ENCODE measurements at places on chromosomes 3 and 15.

DNA sequence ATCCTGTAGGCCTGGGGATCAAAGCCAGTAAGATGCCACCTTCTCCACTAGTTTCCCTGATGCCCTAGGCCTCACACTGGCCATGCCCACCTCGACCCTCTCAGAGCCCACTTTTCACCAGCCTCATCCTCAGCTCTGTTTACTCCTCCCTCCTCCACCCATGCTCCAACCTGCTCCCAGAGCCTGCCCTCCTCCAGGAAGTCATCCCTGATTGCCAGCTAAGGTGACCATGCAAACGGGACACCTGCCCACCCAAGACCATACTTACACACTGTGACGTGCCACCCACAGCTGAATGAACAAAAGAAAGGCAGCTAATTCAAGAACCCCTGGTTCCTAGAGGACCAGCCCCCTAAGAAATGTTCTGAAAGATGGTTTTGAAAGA is 9.1 kb downstream of the PLCD1 start:
- no peak for DNase-seq

- DNase-seq, result no peak
Measured at GRCh38 chr3:69504232-69504631, 118.3 kb upstream of the FRMD4B start.

DNA sequence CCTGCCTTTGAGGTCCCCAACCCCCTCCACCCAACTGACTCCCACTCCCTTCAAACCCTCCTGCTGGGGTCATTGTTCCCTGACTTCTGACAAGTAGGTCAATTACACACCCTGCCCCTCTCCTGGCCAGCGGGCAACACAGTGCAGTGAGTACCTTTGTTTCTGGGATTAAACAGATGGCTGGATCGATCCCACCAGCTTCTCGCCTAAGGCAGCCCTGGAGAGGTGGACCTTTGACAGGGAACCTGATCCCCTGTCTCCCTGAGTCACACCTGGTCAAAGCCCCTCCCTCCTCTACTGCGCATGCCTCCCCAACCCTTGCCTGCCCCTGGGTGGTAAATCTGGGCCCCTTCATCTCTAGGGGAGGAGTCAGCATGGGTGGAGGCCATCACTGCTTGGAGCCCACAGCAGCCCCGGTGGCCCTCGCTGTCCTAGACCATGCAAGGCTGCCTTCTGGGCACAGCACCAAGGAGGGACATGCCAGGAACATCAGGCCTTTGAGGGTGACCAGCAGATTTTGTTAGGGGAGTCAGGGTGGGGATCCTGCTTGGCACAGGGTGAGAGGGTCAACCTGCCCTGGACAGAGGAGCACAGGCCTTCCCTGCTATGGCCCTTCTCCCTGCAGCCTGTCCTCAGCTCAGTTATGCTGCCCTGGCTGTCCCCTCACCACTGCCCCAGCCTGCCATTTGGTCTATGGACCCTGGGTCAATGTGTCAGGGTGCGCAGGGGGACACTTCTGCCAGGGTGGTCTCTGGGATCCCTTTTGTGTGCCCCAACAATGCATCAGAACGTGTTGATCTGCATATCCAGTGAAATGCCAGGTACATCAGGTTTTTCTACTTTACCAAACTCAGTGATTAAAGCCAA is 9.8 kb upstream of the PRR23E start:
- no peak for DNase-seq

DNA sequence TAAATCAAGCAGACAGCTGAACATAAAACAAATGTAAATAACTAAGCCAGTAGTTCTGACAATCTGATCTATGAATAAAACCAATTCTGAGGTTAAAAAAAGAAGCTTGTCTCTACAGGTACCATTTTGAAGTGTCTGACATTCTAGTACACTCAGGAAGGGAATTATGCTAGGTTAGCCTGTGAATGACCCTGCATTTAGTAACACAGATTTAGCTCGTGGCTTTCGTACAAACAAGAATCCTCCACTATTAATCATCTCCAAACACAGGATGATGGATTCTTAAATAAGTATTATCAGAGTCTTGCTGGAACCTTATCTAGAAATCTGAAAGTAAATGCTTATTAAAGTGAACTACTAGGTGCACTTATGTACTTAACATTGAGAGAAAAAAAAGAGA is 1120.1 kb downstream of the ROBO1 start:
- DNase-seq, result no peak

- no peak for DNase-seq
Measured at GRCh38 chr3:36282766-36283165, 97.5 kb upstream of the STAC start.

GRCh38 chr15:92839696-92840095 is 60.4 kb upstream of the CHD2 start:
- DNase-seq, result no peak

DNA sequence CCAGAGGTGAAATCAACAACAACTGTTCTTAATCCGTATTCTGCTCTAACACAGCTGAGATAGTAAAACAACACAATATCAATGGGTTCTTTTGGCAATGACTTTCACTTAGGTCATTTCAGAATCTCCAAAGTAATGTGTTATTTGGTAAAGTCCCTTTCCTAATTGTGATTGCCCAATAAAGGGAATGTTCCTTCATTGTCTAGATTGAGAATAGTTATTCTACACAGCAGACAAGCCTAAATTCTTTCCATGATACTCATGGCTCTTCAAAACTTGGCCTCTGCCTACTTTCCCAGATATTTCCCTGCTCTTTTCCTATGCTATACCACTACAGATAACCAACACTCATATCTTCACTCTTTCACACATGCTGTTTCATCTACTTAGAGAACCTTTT is 219.8 kb downstream of the FMN1 start:
- DNase-seq, result no peak

DNA sequence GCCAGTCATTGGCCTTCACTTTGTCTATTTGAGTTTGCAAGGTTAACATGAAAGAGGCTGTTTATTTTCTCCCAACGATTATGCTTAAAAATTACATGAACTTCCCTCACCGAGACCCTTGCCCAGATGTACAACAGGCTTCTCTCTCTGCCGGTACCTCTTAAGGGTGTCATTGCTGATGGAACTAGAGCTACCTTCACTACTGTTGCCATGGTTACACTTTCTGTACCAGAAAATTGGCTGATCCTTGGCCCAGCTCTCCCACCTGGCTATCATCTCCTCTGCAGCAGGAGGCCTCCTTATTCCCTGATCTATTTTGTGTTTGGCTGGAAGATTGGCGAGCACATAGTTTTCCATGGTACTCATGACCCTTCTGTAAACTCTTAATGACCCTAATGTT is 24.0 kb upstream of the LIPC start:
- DNase-seq, result no peak

DNA sequence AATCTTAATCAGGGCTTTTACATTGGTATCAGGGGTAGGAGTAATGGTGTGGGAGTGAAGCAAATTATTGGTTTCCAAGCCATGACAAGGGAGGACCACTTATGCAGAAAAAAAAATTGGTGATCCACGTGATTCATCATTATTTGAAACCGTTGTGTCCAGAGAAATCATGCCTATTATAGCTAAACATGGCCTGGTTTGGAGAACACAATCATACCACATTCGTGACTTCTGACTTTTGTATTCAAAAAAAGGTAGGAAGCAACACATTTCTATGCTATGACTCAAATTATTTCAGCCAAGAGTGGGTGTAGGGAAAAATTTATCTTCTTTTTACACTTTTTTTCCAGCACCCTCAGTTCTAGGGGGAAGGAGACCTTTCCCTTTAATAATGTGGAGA is 924.3 kb upstream of the GBE1 start:
- no peak for DNase-seq

DNA sequence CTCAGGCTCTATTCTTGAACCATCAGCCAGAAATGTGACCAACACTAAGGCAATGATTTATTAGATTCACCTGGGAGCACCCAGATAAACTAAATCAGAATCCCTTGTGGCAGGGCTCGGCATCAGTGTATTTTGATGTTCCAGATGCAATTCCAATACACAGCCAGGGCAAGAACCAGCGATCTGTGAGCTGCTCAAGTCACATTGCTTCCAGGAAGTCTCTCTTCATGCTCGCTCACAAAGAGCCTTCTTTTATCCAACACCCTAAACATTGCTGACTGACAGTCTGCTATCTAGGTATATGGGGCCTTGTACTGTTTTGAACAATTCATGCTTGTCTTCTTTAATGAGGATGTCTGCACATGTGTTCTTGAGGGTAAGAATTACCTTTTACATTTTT is 40.9 kb upstream of the GOLGA8J start:
- no peak for DNase-seq

DNA sequence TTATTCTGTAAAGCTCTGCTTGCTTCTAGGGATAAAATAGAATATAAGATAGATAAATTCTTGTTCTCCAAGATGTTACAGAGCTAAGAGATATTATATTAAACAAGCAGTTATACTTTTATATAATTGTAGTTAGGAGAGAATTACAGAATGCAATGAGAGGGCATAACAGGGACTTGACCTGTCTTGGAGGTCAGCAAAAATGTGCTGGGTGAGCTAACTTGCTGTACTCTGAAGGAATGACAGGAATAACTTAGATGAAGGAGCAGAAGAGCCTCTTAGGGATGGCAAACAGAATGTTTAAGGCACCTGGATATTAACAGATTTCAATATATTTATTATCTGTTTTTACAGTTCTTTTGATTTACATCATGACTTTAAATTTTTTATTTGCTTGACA is 33.2 kb downstream of the ZNF654 start:
- DNase-seq, result no peak

DNA sequence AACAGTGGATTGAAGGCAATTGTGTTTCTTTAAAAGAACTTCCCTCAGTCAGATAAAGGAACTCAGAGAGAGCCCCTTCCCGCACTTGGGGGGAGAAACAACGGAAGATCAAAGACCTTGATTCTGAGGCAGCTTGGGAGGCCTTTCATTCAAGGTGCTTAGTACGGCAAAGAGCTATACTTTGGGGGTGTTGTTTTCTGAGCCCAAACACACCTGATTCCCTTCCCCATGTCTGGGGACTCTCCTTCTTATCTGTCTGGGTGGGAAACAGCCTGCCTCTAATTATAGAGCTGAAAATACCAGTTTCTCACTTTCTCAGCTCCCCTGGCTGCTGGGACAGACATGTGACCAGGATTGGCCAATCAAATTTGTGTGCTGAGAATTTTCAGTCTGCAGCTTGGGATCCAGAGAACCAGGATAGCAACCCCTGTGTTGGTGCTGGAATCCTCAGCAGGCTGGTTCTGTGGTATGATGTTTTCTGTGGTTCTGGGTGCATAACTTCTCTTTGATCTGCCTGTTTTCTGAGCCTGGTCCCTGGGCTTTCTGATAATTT is 19.4 kb upstream of the IQCF6 start:
- no peak for DNase-seq

- no peak for DNase-seq
Measured at GRCh38 chr3:171699601-171700000, 110.7 kb downstream of the PLD1 start.

- no peak for DNase-seq
Measured at GRCh38 chr3:62371720-62372591, 1.4 kb downstream of the FEZF2 start.

DNA sequence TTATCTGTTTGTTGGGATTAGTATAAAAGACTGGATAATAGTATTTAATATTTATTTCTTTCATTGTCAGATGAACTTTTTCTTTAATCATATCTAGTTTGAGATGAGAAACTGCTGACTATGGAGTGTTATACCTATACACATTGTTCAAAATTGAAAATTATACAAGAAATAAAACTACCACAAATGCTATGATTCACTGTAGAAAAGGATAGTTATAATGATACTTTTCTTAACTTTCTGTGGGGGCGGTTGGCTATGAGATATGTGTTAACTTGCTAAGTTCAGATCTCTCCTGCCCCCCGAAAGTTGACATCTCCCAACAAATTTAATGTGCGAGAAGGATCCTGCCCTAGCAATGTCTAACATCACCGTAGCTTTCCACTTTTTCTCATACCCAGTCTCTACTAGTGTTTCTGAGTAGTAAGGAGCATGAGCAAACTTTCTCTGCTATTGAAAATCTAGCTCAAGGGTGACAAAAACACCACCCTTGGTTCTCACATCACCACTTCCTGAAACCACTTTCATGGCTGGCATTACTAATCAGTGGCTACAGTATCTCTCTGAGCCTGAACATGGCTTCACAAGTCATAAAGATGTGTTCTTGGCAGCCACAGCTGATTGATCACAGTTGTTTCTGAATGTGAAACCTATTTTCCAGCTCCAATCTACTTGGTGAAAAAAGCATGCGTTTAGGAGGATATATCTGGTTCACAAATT is 15.8 kb upstream of the SAMMSON start:
- DNase-seq, result no peak

DNA sequence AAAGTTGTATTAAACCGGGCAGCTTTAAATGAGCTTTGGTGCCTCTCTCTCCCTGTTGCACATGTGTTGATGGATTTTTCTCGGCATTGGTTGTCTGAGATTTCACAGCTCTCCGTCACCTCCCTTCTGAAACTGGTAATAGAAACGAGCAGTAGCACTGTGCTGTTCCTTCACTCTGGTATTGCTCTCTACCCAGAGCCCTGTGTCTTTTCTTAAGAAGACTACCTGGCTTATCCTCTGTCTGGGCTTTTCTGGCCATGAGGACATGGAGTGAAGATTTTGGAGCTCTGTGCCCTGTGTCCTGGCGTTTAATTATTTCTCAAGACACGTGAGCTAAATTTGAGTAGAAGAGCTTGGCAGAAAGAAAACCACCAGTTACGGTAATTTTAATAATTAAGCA is 209.6 kb upstream of the EIF1B start:
- no peak for DNase-seq

DNA sequence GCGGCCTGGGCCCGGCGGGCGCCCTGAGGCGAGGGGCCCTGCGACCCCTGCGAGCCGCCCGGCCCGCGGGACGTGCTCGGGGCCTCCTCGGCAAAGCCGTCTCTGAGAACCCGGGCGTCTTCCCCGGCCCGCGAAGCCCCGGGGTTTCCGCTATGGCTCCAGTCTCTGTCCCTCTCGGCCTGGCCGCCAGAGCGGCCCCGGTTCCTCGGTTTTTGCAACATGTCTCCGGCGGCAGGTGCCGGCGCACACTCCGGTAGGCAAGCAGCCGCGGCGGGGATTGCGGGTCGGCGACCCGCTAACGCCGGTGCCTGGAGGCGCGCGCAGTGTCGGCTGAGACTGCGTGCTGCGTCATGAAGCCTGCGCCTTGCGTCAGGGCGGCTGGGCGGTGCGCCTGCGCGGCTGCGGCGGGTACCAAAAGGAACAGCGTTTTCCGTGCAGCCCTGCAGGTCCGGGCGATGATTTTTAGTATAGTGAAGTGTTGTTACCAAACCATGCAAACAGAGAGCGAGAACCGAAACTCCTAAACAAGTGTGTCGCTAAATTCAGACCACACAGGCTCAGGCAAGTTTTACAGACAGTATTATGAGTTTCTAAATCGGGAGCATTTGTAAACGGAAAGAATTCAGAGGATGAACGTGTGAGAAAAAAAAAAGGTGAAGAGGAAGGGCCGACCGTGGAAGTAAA is at the start of gene NSMCE3:
NSMCE3 (minus strand) TSS at position 338 of the 684 bp plus-strand sequence; CDS start at position 221, 117 bp downstream.
- peak; percentile 82 for DNase-seq

DNA sequence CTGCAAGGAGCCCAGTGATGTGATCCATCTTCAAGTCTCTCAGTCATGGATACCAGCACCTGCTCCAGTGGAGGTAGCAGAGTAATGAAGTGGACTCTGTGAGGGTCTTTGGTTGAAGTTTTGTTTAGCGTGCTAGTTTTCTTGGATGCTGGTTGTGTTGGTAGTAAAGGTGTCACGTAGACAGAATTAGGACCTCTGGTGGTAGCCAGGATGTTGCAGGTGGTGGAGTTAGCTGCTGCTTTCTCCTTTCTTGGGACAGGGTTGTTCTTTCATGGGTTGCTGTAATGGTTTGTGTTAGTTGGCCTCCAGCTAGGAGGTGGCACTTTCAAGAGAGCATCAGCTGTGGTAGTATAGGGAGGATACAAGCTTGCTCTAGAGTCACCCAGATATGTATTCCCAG is 125.2 kb downstream of the ANXA2 start:
- DNase-seq, result no peak

GRCh38 chr3:110881069-110881468 is 190.5 kb upstream of the NECTIN3 start:
- DNase-seq, result no peak
